ENCODE measurements at places on chromosomes 5 and 9.

DNA sequence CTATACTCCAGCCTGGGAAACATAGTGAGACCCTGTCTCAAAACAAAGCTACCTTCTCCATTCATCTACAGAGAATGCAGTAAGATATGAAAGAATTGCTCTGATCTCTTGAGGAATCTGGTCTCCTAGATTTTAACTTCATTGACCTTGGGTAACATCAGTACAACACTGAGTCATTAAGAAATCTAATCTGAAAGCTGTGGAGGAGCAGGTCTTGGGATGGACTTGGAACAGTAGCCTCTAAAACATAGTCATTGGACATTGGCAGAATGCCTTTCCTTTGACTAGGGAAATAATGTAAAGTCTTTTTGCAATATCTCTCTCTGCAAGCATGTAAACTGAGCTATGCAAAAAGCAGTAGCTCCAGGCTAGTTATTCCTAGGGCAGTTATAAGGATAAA, 58.1 kb downstream of the KCNN2 start:
- no peak for DNase-seq

- no peak for DNase-seq
These were observed 51.5 kb downstream of the PPARGC1B start for GRCh38 chr5:149781612-149782011.

GRCh38 chr9:804026-804425, 37.5 kb upstream of the DMRT1 start:
- DNase-seq = no peak

GRCh38 chr5:6637022-6637421, 3.8 kb downstream of the SRD5A1 start:
- DNase-seq = no peak

GRCh38 chr9:35226651-35227050, 64.8 kb downstream of the UNC13B start:
- no peak for DNase-seq

DNA sequence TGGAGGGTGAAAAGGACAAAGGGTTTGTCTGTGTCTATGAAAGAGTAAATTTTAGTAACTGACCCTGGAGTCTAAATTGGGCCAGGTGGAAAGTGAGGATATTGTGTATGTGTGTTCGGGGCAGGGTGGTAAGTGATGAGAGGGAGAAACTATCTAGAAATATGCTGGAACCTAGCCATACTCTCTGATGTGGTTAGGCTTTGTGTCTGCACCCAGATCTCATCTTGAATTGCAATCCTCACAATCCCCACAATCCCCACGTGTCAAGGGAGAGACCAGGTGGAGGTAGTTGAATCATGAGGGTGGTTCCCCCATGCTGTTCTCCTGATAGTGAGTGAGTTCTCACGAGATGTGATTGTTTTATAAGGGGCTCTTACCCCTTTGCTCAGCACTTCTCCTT, 60.6 kb downstream of the COMMD10 start:
- DNase-seq = no peak

GRCh38 chr5:43619380-43619779, 16.4 kb downstream of the NNT start:
- no peak for DNase-seq

- DNase-seq = peak; percentile 59
These were observed 880.1 kb upstream of the SEMA6A start for GRCh38 chr5:117454716-117455212.

DNA sequence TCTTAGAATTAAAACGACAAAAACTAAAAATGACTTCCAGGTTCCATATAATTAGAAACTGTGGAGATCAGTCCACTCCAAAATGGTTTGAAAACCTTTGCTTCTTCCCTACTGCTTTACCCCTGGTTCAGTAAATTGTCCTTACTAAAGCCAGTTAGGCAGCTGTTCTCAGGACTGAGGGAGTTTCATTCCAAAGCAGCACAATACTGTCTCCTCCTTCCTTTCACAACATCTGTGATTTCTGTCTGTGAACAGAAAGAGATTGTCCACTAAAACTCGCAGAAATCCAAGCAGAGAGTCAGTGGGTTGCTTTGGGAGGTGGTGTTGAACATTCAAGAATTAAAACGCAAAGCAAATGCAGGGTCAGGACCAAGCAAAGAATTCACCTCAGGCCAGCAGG, 740.8 kb upstream of the ZNF608 start:
- DNase-seq = no peak

DNA sequence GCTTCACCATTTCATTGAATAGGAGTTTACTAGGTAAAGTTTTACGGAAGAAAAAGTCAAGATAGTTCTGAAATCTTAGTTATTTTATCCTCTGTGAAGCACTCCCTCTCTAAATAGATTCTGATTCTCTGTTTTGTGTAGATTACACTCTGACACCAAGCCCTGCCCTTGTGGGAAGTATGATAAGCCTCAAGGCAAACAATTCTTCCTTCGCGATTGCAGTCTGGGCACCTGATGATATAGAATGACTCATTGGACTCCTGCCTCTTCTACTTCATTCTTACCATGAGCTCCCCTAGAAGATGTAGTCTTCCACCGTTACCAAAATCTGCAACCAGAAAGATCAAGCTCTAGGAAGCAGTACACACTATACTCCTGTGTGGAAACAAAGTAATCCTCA, 626.9 kb upstream of the PTGER4 start:
- no peak for DNase-seq

DNA sequence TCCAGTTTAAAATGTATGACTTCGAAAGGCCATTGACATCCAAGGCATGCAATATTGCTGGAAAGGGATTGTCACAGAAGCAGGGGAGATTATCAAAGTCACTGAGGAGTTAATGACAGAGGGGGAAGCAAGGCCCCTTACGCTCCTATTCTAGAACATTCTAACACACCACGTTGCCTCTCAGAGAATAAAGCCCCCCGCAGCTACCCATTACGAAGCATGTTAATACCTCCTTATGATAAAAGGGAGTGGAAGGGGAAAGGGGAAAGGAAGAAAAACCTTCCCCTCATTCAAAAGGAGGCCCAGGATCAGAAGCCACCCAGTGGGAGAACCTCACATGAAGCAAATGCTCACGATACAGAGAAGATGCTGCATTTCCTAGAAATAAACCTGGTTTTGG, 213.6 kb downstream of the DAB2IP start:
- DNase-seq = no peak

GRCh38 chr5:115624994-115625393, 842 bp downstream of the TMED7 start:
- DNase-seq = no peak

DNA sequence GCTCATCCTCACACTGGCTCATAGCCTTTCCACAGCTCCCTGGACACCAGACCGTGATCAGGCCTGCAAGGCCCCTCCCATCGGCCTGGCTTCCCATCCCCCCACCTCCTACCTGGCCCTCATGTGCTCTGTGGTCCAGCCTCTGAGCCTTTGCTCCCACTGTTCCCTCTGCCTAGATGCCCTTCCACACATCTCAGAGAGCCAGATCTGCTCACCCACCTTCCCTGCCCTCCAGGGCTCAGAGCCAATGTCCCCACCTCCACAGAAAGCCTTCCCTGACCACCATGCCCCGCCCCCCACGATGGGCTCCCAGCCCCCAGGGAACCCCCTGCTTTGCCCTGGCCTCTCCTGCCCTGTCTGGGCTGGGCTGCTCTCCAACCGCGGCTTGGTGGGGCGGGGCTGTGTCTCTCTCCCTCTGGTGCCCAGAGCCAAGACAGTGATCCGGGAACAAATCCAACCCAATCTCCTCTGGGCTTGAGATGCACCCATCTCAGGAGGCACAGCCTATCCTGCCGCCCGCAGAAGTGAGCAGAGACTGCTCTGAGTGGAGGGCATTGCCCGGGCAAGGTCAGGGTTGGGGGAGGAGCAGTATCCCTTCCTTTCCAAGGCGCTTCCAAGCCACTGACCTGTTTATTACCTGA, 1.6 kb downstream of the NINJ1 start:
- no peak for DNase-seq

GRCh38 chr9:129145841-129146292, 32.2 kb downstream of the IER5L start:
- no peak for DNase-seq

DNA sequence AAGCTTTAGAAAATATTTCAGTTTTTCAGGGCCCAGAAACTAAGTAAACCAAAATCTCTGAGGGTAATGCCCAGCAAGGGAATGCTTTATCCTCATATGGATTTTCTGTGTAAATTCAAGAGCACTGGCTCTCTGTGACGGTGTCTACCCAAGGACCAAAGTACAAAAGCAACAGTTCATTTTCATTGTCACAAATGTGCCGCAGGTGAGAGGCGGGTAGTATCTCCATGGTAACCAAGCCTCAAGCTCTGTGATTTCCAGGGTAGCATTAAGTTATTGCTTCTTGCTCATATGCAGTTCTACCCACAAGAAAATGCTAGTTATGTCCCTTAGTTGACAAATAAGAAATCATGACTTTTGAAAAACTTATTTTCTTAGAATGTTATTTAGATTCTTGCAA, 164.3 kb downstream of the MTRR start:
- no peak for DNase-seq

GRCh38 chr9:130417602-130418001, 27.2 kb upstream of the ASS1 start:
- DNase-seq = no peak

GRCh38 chr9:131478421-131478868, 24.3 kb upstream of the POMT1 start:
- peak; percentile 35 for DNase-seq

GRCh38 chr5:62327138-62328053, 21.4 kb downstream of the KIF2A start:
- no peak for DNase-seq

GRCh38 chr5:38443390-38443789, 113.1 kb downstream of the LIFR start:
- DNase-seq = no peak

GRCh38 chr9:133782157-133783130, 44.3 kb upstream of the SARDH start:
- peak; percentile 53 for DNase-seq

GRCh38 chr5:32116574-32117313, 57.4 kb downstream of the GOLPH3 start:
- no peak for DNase-seq
